Stimulated activated naive CD8-positive, alpha-beta T cell treated with anti-CD3 and anti-CD28 coated beads, Interleukin-15, Interleukin-2, amounts not matched to agents 100 U/mL and 50 U/mL, for 24 hours (primary cell): ENCODE measurements at places on chromosomes 12 and 14.

GRCh38 chr12:81570234-81570633 is 188.9 kb downstream of the PPFIA2 start:
- DNase-seq, result no peak

DNA sequence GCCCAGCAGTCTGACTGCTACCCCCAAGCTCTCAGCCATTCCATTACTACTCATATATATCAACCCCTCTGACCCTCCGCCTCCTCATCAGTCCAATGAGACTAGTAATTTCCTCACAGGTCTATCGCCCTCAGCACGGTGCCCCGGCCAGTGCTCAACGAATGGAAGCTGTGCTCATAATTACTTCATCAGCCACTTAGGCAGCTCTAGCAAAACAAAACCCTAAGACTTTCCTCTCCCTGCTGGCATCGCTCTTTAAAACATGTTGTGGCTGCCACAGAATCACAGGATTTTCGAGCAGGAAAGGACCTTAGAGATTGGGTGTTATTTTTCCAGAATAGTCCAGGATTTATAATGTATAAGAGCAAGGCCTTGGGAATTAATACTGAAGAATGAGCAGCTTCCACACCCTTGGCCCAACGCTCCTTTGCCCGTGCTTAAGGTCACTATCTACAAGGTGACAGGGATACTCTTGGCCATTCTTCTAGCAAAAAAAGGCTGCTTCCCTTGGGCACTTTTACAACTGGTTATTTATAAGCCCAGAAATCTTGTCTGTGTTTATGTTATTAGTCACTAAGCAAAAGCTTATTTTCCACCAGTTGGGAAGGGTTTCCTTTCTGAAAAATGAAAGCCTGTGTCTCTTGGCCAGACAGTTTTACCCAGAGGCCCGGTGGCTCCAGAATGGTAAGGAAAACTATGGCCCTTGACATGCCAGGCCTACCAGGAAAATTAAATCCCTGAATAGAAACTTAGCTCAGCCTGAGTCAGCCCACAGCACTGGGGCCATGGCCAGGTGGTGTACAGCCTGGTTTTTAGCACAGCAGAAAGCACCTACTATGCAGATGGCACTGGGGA is 47.9 kb downstream of the NUAK1 start:
- no peak for DNase-seq

GRCh38 chr12:96164951-96165811 is 29.0 kb upstream of the ELK3 start:
- DNase-seq, result no peak

GRCh38 chr12:11651785-11652184 is 2.3 kb downstream of the ETV6 start:
- no peak for DNase-seq

DNA sequence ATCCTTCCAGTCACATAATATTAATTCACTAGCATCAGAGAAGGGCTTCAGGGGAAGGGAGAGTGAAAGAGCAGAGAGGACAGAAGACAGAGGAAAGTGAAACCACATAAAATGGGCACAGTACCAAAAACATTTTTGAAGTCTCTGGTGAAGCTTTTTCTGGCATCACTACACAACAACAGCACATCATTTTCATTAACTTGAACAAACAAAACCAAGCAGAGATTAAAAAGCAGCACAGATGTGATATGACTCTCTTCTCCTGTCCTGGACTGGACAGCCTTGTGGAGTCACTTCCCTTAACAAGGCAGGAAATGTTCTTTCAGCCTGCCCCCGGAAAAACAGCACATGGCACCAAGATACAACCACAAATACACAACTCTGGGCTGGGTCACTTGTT is 112.0 kb downstream of the TSPAN8 start:
- no peak for DNase-seq
